Putamen (tissue), 1 donor: ENCODE measurements at places on chromosomes 2 and 18.

GRCh38 chr2:46772500-46772899 lies 143.1 kb downstream of the MCFD2 start:
- no peak for DNase-seq

- DNase-seq: no peak
Measured at GRCh38 chr2:11056614-11057013, 98.7 kb upstream of the SLC66A3 start.

GRCh38 chr2:128557831-128558241 lies 239.2 kb upstream of the HS6ST1 start:
- no peak for DNase-seq

GRCh38 chr2:226115832-226116200 lies 683.8 kb downstream of the IRS1 start:
- DNase-seq: no peak

DNA sequence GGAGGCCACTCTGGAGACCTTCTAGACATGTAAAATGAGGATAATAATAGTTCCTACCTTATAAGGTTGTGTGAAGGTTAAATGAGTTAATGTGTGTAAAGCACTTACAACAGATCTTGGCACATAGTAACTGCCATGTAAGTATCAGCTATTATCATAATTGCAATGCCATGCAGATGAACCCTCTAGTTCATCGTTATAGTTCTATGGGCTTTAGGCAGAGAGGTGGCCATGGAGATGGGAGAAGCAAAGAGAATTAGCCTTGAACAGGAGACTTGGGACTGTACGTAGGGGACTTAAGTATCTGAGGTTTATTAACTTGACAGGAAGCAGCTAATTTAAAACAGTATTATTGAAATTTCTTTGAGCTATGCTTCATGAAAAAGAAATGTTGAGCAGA lies 151.8 kb downstream of the PIK3C3 start:
- DNase-seq: no peak

- no peak for DNase-seq
Measured at GRCh38 chr2:66771359-66771976, 336.5 kb downstream of the MEIS1 start.
